ENCODE measurements at places on chromosomes 12 and 14. TPM values are rescaled to one million over a fixed set of nuclear protein-coding genes. Genes with fewer than 3 reads are reported as not detected.

The MARK3 gene
- 71.3 TPM for total RNA-seq

The NINJ2 gene
- 0.24 TPM for total RNA-seq

The HNRNPA1 gene
- total RNA-seq: 3,242 TPM

The TMEM117 gene
- total RNA-seq: 1.7 TPM

The DIO2 gene
- not detected for total RNA-seq

The CCDC38 gene
- total RNA-seq: not detected

The ADAMTS20 gene
- total RNA-seq: 2.1 TPM

The ACVRL1 gene
- total RNA-seq: not detected

The FSCB gene
- not detected for total RNA-seq

The VWF gene
- total RNA-seq: 0.35 TPM

The TAC3 gene
- total RNA-seq: 4.4 TPM

The CPNE6 gene
- not detected for total RNA-seq

The CEP128 gene
- total RNA-seq: 16.3 TPM

The APOLD1 gene
- total RNA-seq: 0.70 TPM

The FBLN5 gene
- 1.0 TPM for total RNA-seq

The GLT1D1 gene
- 7.0 TPM for total RNA-seq

The RTL1 gene
- not detected for total RNA-seq

The MMP19 gene
- 1.7 TPM for total RNA-seq

DNA sequence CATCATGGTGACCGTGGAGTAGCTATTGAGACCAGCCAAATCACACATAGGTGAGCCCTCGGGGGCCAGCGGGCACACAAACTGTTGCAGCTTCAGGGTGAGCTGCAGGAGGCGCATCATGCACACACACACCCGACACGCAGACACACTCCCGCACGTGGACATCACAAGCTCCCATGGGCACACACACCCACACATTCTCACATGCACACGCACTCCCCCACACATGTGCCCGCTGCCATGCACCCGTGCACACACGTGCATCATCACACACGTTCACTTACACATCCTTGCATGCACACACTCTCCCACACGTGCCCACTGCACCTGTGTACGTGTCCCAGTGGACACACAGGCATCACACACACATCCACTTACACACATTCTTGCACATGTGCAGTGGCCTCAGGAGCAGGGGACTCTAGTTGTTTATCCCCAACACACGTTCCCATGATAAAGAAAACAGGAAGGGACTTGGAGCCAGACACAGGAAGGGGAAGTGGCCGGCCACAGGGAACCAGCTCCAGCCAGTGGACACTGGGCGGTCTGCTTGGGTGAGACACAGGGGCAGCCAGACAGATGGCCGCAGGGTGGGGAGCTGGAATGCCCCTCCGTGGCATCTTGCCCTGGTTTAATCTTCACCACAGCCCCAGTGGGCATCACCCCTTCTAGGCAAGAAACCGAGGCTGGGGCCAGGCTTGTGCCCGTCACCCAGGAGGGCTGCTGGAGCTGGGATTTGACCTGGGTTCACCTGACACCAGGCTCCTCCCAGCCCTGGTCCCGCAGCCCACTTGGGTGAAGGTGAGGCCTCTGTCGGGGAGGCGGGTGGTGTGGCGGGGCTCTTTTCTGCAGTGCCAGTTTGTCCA lies 49.7 kb downstream of the CYP46A1 start:
- DNase-seq: peak; percentile 24

- no peak for DNase-seq
These were observed 481.4 kb downstream of the TRHDE start for GRCh38 chr12:72753571-72753970.

DNA sequence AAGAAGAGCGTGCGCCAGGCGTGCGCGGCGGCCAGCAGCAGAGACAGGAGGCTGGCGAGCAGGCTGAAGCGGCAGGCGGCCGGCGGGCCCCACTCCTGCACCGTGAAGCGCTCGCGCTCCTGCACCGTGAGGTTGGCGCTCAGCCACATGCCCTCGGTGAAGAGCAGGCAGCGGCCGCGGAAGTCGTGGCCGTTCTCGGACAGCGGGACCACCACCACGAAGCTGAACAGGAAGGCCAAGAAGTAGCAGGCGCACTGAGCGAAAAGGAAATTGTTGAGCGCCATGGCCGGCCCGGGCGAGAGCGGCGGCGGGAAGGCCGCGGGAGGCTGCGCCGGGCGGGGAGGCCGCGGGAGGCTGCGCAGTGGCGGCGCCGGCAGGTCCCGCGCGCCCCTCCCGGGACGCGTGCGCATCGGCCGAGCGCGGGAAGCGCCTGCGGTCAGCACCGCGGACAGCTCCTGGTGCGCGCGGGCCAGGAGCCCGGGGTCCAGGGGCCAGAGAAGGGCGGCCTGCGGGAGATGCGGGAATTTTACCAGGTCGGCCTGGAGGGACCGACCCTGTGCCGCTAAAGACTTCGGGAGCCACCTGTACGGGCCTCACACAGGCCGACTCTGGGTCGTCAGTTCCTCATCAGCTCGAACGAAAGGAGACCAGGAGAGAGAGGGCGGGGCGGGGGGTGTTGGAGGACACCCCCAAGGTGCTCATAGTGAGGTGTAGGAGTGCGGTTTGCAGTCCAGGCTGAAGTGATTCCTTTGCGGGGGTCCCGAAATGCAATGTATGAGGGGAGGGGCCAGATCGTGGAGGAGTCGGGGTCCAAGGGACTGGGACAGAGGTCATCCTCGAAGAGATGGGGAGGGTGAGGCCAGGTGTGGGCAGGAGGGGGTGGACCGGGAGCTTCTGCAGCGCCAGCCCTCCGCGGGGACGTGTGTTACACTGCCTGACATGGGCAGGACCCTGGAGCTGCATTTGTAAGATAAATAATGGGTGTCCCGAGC lies at the start of gene TMEM179:
Gene TMEM179 (minus strand): TSS at position 315 of the 992 bp plus-strand sequence. CDS start 31 bp downstream, at position 284.
- DNase-seq: peak; percentile 76

- peak; percentile 77 for DNase-seq
These were observed 138.9 kb downstream of the HMGA2 start for GRCh38 chr12:65962921-65963861.

GRCh38 chr14:66487164-66487563 lies 993 bp downstream of the CCDC196 start:
- DNase-seq: no peak

DNA sequence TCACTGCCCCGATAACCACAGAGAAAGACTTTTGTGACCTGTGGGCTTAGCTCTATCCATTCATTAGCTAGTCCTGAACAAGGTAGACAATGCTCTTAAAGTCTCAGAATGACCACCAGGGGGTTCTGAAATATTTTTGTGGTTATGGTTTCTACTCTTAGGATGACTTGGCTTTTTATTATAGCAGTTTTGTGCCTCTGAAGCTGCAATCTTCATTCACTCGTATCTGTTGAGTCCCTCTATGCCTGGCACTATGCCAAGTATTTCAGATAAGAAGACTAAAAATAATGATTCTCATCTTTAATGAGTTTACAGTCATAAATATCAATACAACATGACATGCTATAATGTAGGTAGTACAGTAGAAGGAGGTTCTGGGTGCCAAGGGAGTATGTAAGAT lies 130.8 kb upstream of the TRHDE start:
- no peak for DNase-seq

DNA sequence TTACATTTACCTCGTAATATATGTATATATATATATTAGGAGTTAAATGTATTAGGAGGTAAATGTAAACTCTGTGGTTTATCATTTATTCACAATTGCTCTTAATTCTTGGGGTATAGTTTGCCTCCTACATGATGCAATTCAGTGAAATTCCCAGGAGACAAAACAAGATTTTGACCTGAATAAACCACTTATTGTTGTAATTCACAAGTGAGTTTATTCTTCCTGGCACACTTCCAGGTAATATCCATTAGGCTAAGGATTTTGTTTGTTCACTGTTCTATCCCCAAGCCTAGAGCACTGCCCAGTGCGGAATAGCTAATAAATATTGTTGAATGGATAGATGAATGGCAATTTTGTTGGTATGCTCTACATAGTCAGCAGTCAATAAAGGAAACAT lies 3.0 kb downstream of the SMIM10L1 start:
- DNase-seq: no peak

DNA sequence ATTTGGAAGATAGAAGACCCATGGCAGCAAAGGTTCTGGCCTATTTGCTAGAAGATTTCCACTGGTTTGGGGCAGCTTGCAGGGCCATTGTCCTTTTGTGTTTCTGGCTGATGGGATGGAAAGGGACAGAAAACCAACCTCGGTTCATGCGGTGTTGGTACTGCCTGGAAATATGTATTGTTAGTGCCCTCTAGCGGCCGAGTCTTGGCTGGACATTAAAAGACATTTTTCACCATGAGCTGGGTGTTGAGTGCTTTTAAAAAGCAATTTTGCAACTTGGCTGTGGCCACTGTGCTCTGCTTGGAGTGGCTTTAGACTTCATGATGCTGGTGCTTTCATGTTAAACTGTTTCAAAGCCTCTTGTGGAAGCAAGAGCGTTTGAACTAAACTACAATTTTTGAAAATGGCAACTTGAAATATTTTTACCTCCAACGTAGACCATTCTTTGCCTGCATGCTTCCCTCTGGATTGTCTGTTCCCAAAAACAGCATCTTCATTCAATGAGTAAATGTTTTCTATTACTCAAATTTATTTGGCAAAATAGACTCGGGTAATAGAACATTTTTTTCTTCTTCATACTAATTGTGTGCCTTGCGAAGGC lies 102.7 kb upstream of the TBX5 start:
- DNase-seq: peak; percentile 87

- no peak for DNase-seq
These were observed 154.3 kb upstream of the SRRM4 start for GRCh38 chr12:118827047-118827446.

GRCh38 chr14:104116756-104117340 lies 21.5 kb upstream of the KIF26A start:
- no peak for DNase-seq

DNA sequence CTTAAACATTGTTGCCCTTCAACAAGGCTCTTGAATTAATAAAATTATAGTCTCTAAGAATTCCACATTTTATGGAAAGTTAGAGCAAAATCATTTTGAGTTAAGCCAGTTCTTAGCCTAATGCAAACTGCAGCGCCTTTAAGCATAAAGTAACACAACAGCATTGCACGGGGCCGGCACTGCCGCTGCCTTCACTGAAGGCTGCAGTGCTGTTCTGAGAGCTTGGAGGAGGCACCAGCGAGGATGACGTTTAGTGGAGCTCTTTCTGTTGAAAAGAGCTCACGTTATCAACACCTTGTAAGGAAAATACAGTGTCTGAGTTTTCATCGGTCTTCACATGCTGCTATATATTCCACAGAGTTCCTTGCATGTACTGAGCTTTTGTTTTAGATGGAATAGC lies 38.3 kb upstream of the DYNC1H1 start:
- DNase-seq: no peak

DNA sequence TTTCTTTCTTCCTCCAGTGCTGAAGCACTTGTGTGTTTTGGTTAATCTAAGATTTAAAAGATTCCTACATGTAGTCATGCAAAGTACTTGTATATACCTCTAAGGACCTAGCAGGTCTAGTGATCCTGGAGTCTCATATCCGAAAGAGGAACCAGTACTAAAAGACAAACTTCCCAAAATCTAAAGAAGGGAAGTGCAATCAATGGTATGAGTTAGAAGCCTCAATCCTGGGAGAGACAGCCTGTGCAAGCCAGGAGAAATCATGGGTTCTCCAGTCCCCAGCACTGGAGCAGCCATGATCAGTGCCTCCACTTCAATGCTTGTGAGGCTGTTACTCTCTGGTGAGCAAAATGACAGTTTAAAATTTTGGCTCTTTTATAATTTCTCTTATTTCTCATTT lies 277.4 kb downstream of the DAD1 start:
- no peak for DNase-seq

DNA sequence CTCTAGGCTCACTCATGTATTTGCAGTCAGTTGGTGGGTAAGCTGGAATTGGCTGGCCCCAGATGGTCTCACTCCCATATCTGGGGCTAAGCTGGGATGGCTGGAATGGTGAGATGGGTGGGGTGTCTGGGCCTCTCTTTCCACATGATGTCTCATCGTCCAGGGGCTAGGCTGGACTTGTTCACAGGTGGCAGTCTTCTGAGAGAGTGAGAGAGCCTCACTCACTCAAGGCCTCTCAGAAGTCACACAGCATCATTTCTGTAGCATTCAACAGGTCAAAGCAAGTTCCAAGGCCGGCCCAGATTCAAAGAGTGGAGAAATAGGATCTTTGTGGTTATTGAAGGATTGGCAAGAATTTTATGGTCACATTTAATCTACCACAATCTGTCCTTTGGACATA lies 102.7 kb downstream of the UNC79 start:
- no peak for DNase-seq

DNA sequence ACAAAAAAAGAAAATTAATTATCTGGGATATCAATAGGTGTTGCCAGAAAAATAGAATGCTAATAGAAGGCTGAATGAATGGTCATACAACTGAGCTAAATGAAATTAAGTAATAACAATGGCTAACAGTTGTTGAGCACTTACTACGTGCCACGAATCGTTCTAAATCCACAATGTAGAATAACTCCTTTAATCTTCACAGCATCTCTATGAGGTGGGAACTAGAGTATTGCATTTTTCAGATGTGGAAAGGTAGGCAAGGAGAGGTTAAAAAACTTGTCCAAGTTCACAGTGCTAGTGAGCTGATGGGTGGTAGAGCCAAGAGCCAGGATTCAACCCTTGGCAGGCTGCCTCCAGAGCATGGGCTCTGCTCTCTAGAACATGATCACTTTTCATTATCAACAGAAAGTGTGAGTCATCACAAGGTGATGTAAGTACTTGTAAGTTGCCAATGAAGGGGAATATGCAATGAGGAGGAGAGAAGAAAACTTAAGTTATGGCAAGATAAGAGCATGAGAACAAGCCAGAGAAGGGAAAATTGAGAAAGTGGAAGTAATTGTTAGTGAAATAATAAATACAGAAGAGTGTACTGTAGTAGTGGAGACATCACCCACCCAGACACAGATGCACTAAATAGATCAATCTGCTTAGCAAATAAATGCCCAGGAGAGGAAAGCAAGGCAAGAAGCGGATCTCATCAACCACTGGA lies 122.1 kb downstream of the PRKD1 start:
- no peak for DNase-seq

- no peak for DNase-seq
These were observed 13.5 kb upstream of the IRF2BPL start for GRCh38 chr14:77041881-77042545.

DNA sequence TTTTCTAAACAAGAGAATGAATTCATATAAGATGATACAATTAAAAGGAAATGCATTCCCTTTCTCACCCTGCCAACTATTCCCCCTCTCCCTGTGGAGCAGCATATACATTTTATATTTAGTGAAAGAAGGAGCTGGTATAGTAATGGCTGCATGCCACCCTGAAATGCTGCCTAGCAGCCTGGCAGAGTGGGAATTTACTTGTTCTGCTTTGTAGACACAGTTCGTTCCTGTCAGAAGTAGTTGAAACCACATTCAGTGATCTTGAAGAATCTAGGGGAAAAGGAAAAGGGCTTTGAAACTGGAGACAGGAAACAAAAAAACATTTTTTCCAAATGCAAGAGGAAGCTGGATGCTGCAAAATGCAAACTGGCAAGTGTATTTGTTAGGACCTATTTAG lies 176.0 kb upstream of the PLEKHA5 start:
- DNase-seq: no peak

- no peak for DNase-seq
These were observed 579.2 kb downstream of the BCL11B start for GRCh38 chr14:98692832-98693231.

Data from H9 (cell line).